ENCODE measurements at places on chromosomes 7 and 10.

- no peak for DNase-seq
Measured at GRCh38 chr7:43317075-43317474, 204.6 kb downstream of the HECW1 start.

DNA sequence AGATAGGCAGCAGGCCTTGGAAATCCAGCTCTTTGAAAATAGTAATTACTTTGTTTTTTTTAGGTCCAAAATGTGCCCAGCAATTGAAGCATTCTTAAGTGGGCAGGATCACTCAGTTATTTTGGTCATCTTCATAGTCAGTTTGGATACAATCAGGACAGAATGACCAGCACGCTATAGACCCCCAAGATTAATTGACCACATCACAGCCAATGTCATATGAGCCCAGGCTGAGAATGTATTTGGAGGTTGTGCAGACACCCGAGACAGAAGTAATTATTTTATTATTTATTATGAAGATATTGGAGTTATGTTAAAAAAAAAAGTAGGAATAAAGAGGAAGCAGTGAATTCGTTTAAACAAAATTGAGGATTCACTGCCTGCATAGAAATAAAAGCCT, 93.3 kb upstream of the PFKP start:
- DNase-seq = no peak

DNA sequence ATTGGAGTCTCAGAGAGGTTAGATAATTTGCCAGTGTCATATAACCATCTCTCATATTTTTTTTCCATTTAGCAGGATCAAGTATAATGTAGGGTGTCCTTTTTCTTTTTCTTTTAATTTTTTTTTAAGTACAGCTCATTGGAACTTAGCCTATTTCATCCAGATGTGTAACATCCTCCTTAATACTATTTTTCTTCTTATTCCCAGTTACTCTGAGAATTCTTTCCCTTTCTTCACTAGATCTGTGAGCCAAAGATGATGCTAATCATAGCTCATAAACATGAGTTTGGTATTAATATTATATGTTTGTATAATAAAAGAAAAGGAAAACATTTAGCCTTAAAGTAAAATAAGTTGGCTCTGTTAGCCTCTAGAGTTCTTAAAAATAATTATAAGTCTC, 32.8 kb downstream of the PPP1R9A start:
- DNase-seq = no peak

DNA sequence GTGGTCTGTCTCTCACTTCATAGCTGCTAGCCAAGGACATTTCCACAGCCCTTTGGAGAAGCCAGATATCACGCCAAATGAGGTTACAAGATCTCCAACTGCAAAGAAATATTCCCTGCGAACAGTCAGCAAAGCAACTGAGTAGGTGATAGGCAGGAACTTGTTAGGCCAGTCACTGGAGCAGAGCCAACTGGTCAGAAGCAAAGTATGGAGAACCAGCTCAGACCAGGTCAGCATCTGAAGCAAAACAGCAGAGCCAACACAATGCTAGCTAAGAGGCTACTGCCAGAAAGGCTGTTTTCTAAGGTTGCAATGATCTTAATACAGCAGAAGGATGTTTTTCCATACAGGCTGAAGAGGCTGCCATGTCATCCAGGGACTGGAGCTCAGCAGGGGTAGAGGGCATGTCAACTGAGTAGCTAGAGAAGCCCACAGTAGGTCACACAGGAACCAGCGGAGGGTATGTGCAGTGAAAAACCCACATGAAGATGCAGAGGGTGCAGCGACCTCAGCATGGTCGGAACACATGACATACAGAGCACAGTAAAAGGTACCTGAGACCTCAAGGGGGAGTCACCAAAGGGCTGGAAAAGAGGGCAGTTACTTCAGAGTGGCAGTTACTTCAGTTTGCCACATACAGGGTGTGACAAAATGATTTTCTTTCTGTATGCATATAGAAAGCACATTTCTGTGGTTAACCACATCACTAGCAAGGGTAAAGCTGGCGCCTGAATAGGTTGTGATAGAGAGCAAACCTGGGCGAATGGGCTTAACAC, 8.9 kb downstream of the SEC31B start:
- no peak for DNase-seq

DNA sequence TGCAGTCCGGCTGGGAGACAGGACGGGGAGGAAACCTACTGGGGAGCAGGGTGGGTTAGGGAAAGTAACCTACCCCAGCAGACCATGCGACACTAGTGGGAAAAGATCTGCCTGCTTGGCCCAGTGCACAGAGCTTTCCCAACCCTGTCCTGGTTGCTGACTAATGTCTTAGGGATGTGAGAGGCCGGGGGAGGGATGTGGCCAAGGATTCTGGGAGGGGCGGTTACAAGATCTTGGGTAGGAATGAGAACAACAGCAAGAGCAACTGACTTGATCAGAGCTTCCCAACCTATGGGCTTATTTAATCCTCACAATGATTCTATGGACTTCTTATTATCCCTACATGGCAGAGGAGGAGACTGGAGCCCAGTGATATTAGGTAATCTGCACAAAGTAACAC, 24.0 kb upstream of the EIF5AL1 start:
- DNase-seq = peak; percentile 69

GRCh38 chr10:124160943-124161582, 67.7 kb upstream of the CHST15 start:
- no peak for DNase-seq

- DNase-seq = no peak
Measured at GRCh38 chr7:150567871-150568301, 696 bp downstream of the GIMAP4 start.

DNA sequence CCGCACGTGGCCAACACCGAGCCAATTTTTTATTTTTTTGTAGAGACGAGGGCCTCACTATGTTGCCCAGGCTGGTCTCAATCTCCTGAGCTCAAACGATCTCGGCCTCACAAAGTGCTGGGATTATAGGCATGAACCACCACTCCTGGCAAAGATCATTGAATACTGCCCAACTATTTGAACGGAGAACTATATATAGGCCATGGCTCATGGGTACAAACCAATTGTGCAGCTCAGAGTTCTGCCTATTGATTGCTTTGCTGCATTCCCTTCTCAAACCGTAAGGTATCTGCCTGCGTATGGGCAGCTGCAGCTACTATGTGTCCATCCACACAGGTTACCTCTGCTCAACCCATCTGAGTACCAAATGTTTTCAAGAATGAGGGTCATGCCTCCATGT, 9.7 kb upstream of the SLC25A16 start:
- no peak for DNase-seq

DNA sequence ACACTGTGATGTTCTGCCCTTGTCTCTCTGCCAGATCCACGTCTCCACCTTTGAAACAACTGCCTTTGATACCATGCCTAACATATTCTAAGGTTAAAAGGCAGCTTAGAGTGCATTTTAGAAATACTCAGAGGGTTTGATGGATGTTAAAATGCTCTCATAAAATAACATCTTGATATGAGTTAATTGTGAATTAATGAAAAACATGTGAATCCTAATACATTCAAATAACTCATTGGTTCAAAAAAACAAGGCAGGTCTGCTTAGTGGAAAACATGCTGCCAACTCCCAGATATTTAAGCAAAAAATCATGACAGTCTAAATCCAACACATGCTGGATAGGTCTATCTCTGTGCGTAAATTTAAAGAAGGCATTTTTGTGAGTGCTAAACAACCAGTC, 291.8 kb downstream of the AHR start:
- no peak for DNase-seq

DNA sequence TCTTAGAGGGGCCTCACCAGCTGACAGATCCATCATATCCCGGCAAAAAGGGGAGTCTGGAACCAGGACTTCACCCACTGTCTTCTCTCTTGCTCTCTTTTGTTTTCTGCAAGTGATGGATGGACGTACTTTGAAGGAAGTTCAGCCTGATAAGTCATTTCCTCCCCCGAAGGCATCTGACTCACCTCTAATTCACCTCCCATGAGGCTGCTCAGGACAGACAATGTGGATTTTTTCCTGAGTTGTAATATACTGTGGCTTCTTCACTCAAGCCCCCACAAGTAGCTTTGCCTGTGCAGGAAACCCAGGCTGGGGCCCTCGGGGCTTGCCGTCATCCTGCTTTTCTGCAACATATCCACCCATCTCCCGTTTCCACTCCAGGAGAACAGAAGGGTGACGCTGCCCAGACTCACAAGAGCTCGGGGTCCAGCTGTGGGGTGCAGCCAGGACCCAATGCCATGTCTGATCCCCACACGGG, 70.4 kb downstream of the ASB13 start:
- DNase-seq = peak; percentile 71

DNA sequence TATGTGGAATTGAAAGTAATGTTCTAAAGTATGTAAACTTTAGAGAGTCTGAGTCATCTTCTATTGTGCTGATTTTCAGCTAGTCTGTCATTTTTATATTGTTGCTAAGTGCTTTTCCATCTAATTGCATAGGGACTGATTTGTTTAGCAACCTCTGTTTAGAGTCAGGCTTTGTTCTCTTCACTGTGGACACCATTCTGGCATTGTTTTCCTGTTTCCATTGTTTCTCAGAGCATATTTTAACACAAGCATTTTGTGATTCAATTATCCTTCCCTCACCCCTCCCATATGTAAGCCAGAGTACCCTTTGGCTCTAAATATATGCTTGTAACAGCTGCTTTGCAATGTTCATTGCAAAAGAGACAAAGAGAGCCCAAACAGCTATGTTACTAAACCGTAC, 748.4 kb upstream of the PHF14 start:
- no peak for DNase-seq

DNA sequence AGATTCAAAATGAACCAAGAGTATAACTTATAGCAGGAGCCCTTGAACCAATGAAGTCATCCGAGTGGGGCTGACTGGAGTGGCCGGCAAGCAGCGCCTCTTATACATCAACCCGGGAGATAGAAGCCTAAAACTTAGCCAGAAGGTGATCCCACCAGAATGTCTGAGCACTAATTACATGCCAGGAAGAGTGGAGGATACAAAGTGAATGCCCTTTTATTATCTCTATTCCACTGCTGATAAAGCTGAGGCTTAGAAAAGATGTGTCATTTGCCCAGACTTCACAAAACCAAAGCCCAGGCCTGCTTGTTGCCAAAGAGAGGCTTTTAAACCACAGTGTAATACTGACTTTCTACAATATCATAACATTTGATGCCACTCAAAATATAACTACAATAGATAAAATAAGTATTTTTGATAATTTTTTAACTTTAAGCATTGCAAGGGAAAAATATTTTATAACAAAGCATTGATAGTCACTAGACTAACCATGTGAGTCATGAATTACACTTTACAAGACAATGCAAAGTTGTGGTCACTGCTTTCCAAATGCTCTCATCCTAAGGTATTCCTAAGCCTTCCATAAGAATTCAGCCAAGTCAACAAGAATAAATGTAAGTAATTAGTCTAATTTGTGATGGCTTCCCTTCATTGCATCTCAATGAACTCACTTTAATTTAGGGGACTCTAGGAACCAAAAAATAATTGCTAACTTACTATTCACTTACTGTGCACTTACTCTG, 58.6 kb upstream of the ARID5B start:
- DNase-seq = no peak

GRCh38 chr7:50775836-50776235, 6.9 kb downstream of the GRB10 start:
- DNase-seq = no peak

DNA sequence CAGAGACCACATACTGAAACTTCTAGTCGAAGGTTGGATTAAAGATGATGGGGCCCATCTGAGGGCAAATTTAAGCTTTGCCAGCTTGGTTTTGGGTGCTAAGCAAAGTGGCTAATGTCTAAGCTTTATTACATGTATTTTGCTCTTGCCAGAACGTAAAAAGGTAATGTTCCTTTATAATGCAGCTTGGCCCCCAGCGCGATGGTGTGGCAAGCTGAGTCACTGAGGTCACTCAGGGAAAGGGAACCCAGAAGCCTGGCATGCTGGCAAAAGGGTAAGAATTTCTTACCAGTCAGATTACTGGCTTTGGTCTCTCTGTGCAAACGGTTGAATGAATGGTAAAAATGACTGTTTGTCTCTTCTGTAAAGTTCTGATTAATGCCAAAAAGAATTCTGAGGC, 158.3 kb upstream of the KCND2 start:
- DNase-seq = no peak

DNA sequence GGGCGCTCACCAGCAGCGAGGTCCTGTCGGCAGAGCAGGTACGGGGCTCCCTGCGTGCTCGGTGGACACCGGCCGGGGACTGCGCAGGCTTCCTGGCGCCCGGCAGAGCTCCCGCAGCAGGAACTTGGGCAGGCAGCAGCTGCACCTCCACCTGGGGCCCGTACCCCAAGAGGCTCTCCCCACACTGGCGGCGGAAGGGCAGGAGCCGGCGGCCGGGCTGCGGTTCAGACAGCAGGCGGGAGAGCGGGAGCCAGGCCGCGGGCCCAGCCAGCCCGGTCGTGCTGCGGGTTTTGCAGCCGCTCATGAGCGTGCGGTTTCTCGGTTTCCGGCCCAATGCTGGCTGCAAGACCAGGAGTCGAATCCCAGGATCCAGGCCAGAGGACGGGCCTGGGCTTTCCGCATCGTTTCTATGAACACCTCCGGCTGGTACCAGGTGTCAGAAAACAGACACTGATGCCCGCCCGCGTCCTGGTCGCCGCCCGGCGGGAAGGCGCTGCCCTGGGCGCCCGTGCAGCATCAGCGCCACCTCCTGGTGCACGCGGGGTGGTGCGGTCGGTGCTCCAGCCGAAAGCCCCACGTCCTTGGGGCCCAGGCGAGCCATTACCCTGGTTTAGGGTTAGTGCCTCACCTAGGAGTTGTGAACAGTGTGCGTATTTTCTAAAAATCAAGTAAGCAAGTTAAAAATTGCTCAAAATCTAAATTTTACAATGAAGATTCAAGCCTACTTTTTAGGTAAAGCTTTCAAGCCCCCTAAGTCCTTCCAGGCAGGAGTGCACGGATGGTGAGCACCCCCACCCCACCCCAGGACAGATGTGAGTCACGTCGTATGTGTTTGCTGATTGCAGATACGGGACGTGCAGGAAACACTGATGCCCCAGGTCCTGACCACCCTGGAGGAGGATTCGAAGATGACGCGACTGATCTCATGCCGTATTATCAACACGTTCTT, 47.4 kb upstream of the PRKAR1B start:
- DNase-seq = no peak

DNA sequence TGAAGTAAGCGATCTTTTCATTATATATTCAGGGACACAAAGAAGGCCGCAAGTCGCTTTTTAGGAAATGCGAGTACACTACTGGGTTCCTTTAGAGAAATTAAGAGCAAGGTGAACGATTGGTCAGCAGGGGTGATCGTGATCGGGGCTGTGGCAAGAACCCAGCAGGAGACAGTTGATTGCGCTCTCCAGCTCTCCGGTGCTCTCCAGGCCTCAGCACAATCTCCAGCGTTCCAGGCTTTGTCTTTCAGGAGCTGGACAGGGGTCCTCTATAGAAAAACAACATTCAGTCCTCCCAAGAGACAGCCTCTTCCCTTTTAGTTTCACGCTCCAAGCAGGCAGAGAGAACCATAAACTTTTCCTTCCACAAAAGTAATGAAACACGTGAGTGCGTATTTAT, 170.5 kb upstream of the KLF6 start:
- no peak for DNase-seq

GRCh38 chr10:75117995-75118394, 6.5 kb downstream of the SAMD8 start:
- DNase-seq = no peak

- no peak for DNase-seq
Measured at GRCh38 chr10:27457261-27457945, 46.7 kb upstream of the RAB18 start.

Data from AG09309 (cell line).